Spinal cord (tissue), 10 donors: ENCODE measurements at places on chromosomes 5 and 9. TPM values are rescaled to one million over a fixed set of nuclear protein-coding genes. Genes with fewer than 3 reads are reported as not detected.

- H3K27me3 ChIP-seq = no peaks in the 10 kb centered on the region
- H3K36me3 ChIP-seq = no peaks in the 10 kb centered on the region
- no peak overlapping the region for H3K4me3 ChIP-seq
- DNase-seq = no peak
- H3K4me1 ChIP-seq = no peaks in the 10 kb centered on the region
- no peak overlapping the region for H3K27ac ChIP-seq
Measured at GRCh38 chr9:607417-607816, 234.1 kb upstream of the DMRT1 start.

DNA sequence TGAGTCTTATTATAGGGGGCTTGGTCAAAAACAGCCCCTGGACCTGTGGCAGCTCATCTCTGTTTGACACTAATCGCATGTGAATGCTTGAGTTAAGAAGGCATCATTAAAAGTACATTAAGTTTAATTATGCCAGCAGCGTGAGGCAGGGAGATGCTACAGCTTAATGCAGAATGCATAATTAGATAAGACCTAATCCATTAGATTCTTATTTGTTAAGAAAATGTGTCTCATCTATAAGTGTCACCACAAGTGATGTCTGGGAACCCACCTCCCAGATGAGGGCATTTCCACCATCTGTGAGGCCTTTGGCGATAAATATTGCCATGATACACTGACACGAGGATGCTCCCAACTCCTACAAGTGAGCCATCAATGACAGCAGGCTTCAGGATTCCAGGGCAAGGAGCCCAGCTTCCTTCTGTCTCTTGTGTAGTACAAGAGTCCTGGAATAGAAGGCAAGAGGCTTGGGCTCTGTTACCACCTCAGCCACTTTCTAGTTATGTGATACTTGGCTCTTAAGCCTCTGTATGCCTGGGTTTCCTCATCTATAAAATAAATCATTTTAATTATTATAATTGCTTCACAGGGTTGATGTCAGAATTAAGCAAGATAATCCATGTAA, 202.7 kb downstream of the FAM114A2 start:
- DNase-seq = no peak
- H3K27me3 ChIP-seq = no peaks in the 10 kb centered on the region
- H3K4me1 ChIP-seq = no peaks in the 10 kb centered on the region
- no peak overlapping the region for H3K27ac ChIP-seq

DNA sequence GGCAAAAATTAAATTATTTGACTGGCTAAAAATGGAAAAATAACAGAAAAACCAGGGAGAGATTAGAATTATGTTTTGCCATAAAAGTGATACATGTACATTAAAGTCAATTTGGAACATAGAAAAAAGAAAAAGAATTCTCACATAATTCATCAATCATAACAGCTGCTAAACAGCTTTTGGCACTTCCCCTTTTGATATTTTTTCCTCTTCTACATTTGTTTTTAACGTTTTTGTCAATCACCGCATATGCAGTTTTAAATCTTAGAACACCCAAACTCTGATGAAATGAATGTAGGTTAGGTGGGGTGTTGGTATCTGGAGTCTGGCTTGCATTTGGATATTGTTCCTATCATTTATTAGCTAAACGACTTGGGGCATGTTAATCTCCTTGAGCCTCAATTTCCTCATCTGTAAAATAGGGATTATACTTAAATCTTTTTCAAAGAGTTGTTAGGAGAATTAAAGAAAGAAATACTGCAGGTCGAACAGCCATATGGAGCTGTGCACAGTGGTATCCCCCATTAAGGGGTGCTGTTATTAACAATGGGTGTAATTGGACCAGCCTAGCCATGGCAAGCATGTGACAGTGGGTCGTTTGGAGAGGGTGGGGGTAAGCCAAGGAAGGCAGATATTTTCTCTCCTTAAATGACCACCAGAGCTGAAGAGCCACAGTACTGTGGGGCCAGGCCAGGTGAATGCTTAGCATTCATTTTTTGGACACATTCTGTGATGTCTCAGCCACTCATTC, 22.6 kb downstream of the NPR3 start:
- H3K4me3 ChIP-seq = no peak overlapping the region
- H3K4me1 ChIP-seq = no peaks in the 10 kb centered on the region
- no peak for DNase-seq
- no peaks in the 10 kb centered on the region for H3K27me3 ChIP-seq
- no peaks in the 10 kb centered on the region for H3K36me3 ChIP-seq
- H3K27ac ChIP-seq = no peak overlapping the region

- no peak overlapping the region for H3K27ac ChIP-seq
- DNase-seq = no peak
Measured at GRCh38 chr9:81724242-81724889, 35.0 kb upstream of the TLE1 start.

GRCh38 chr9:81456431-81457006, 232.8 kb downstream of the TLE1 start:
- no peak for DNase-seq
- no peaks in the 10 kb centered on the region for H3K36me3 ChIP-seq
- no peaks in the 10 kb centered on the region for H3K27me3 ChIP-seq

GRCh38 chr9:70533492-70533891, 119.0 kb upstream of the KLF9 start:
- H3K27ac ChIP-seq = no peak overlapping the region
- H3K4me1 ChIP-seq = no peaks in the 10 kb centered on the region
- no peak for DNase-seq
- peaks cover 7% of the 10 kb centered on the region for H3K36me3 ChIP-seq
- no peak overlapping the region for H3K4me3 ChIP-seq

DNA sequence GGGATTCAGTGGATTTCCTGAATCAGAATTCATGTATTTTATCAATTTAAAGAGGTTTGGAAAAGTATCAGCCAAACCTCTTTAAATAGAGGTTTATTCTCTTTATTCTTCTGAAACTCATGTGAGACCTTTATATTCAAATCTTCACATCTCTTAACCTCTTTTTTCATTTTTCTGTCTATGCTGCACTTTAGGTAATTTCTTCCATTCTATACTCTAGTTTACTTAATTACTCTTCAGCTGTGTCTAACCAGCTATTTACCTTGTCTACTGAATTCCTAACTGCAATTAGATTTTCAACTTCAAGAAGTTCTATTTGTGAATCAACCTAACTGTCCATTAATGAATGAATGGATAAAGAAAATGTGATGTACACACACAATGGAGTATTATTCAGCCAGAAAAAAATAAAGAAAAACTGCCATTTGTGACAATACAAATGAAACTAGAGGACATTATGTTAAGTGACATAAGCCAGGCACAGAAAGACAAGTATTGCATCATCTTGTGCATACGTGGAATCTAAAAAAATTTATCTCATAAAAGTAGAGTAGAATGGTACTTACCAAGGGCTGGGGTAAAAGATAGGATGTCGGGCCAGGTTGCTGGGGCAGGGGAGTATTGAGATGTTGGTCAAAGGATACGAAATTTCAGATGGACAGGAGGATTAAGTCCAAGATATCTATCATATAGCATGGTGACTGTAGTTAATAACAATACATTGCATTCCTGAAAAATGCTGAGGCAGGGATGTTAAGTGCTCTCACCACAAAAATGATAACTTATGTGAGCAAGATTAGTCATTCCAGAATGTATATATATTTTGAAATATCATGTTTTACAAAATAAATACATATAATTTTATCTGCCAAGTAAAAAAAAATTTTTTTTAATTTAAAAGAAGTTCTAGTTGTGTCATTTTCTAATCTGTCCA, 129.5 kb upstream of the LRRTM2 start:
- DNase-seq = no peak
- no peaks in the 10 kb centered on the region for H3K4me1 ChIP-seq
- no peak overlapping the region for H3K27ac ChIP-seq
- H3K36me3 ChIP-seq = no peaks in the 10 kb centered on the region

- peaks cover 3% of the 10 kb centered on the region for H3K27me3 ChIP-seq
- no peaks in the 10 kb centered on the region for H3K36me3 ChIP-seq
- H3K27ac ChIP-seq = no peak overlapping the region
- H3K4me3 ChIP-seq = no peak overlapping the region
- H3K4me1 ChIP-seq = peaks cover 30% of the 10 kb centered on the region
- no peak for DNase-seq
Measured at GRCh38 chr9:36894695-36895310, 139.3 kb downstream of the PAX5 start.

- H3K27me3 ChIP-seq = no peaks in the 10 kb centered on the region
- no peak for DNase-seq
- H3K36me3 ChIP-seq = no peaks in the 10 kb centered on the region
- no peak overlapping the region for H3K4me3 ChIP-seq
Measured at GRCh38 chr9:70478963-70479641, 64.6 kb upstream of the KLF9 start.

- H3K4me3 ChIP-seq = no peak overlapping the region
- no peak overlapping the region for H3K27ac ChIP-seq
- no peaks in the 10 kb centered on the region for H3K27me3 ChIP-seq
- no peaks in the 10 kb centered on the region for H3K36me3 ChIP-seq
- peaks cover 9% of the 10 kb centered on the region for H3K4me1 ChIP-seq
Measured at GRCh38 chr5:107868650-107869409, 198.1 kb upstream of the EFNA5 start.

DNA sequence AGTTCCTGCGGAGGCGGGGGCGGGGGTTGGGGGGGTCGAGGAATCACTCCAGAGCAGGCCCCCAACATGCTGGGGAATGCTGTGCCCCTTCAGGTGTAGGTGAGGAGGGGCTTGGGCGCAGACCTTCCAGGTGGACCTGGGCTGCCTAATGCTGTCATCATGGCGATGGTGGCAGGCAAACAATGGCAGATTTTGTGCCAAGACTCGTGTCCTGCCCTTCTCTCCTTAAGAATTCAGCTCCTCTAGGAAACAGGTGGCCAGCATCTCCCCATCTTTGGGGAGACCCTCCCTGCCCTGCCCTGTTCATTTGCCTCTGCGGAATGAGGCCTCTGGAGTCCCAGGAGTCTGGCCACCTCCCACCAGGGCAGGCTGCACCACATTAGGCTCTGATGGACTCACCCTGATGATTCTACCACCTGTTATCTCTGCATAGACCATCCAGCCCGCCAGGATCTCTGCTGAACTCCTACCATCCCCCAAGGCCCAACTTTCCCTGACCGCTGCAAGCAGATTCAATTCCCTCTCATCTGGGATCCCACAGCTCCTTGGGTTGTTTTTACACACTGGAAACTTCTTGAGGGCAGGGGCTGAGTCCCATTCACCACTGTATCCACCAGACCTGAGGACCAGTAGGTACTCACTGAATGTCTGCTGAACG, 10.9 kb upstream of the SLC25A51 start:
- H3K4me3 ChIP-seq = no peak overlapping the region
- no peak for DNase-seq
- peaks cover 27% of the 10 kb centered on the region for H3K36me3 ChIP-seq
- peaks cover 44% of the 10 kb centered on the region for H3K4me1 ChIP-seq
- H3K27ac ChIP-seq = no peak overlapping the region

DNA sequence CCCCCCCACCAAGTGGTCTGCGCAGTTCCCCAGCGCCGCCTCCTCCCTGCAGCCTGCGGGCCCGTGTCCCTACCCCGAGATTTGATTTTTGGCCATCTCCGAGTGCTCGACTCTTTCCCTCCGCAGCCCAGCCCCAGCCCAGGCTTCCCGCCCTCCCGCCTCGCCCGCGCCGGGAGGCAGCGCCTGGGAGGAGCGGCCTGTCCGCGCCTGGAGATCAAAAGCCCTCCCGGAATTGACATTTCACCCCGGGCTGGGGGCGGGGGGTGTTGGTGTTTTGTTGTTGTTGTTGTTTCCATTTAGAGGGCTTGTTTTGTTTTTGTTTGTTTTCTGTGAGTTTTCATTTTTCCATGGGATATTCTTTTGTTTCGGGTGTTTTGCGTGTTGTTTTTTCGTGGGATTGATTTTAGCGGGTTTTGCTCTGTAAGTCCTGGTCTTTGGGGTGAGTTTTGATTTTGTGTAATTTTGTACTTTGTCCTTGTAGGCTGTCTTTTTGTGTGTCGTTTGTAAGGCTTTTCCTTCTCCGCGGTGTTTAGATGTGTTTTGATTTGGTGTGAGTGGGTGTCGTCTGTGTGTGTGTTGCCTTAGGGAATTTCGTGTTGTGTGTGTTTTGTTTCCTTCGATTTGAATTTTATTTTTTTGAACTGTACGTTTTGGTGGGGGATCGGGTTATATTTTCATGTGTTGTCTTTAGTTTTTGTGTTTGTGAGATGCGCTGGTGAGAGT, 1.7 kb upstream of the PAX5 start:
- H3K4me3 ChIP-seq = no peak overlapping the region
- H3K36me3 ChIP-seq = no peaks in the 10 kb centered on the region
- H3K4me1 ChIP-seq = peaks cover 36% of the 10 kb centered on the region
- peaks cover 100% of the 10 kb centered on the region for H3K27me3 ChIP-seq
- H3K27ac ChIP-seq = no peak overlapping the region

DNA sequence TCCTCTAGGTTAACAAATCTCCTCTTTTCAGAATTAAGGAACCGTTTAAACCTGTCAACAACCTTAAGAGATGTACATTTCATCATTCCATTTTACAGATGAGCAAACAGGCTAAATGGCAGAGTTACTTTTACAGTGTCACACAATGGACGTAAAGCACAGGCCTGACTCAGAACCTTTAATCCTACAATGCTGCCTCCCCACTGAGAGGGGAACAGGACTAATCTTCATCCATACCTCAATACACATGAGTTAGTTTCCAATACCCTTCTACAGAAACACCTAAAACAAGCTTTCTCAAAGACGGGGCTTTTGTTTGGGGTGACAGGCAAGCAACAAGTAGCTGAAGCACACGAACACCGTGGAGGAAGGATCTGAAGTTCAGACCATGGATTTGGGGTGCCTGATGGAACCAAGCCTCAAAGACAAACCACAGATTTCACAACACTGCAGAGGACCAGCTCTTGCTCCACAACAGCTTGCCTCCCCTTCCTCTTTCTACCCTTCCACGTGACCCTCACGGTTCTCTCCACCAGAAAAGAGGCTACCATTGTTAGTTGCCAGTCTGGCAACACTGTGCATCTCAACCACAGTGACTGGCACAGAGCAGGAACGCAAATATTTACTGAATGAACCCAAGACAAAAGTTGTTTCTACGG, 1.8 kb downstream of the RNF130 start:
- peak overlapping the region; percentile 83 for H3K4me3 ChIP-seq
- peak; percentile 46 for DNase-seq
- H3K27ac ChIP-seq = peak overlapping the region; percentile 94

- DNase-seq = no peak
- H3K4me3 ChIP-seq = no peak overlapping the region
- H3K36me3 ChIP-seq = no peaks in the 10 kb centered on the region
Measured at GRCh38 chr9:91006046-91006445, 204.4 kb downstream of the SYK start.

DNA sequence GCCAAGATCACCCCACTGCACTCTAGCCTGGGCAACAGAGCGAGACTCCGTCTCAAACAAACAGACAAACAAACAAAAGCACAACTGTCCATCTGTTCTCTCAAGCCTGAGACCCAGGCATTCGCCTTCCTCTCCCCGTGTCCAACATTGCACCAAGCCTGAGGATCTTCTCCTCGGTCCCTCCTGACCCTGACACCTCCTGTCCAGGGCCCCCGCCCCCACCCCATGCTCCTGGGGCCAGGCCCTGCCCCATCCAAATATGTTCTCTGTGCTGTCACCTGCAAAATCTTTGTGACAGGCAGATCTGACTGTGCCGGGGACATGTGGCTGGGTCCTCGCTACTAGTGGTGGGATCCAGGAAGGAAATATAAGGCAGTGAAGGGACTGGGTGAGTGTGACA, 33.4 kb upstream of the UNC5A start:
- DNase-seq = no peak
- H3K27me3 ChIP-seq = peaks cover 37% of the 10 kb centered on the region

Gene EPB41L4B
- 12.2 TPM for total RNA-seq

Gene SEMA5A
- total RNA-seq = 70.7 TPM

Gene ATP10B
- total RNA-seq = 9.3 TPM

Gene LRRTM2
- 50.4 TPM for total RNA-seq

Gene SPINK5
- total RNA-seq = 0.10 TPM

Gene CSF1R
- 16.8 TPM for total RNA-seq
